ENCODE measurements at places on chromosomes 3 and 15.

DNA sequence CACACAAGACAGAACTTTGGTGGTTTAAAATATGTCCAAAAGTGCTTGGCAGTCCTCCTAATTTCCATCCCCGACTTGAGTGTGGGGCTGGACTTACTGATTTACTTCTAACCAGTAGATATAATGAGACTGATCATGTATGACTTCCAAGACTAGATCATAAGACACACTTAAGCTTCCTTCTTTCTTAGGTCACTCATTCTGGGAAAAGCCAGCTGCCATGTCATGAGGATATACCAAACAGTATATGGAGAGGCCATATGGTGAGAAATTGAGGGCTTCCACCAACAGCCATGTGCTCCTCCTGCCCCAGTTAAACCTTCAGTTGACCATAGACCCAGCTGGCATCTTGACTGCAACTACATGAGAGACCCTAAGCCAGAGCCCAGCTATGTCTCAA is 282.8 kb upstream of the PROK2 start:
- DNase-seq = no peak

GRCh38 chr15:82798104-82798503 is 7.8 kb downstream of the FSD2 start:
- DNase-seq = no peak

DNA sequence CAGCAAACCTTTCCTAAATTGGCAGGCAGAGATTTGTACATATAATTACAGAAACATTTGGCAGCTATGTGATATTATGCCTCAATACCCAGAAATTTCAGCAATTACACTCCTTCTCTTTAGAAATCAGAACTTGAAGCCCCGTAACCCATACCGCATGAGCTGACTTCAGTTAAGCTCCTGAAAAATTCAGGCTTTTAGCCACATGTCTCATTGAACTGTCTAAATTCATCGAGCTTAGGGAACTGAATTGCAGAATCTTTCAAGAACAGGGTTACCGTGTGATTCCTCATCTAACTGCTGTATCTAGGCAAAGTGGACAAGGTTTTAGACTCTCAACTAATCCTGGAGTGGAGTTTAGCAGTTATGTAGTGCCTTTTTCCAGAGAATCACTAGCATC is 333.0 kb downstream of the EPHA3 start:
- DNase-seq = no peak

GRCh38 chr3:149104484-149104883 is 18.2 kb upstream of the HLTF start:
- DNase-seq = no peak

- DNase-seq = no peak
Observed at GRCh38 chr15:41671656-41672648, 11.7 kb downstream of the MGA start.

DNA sequence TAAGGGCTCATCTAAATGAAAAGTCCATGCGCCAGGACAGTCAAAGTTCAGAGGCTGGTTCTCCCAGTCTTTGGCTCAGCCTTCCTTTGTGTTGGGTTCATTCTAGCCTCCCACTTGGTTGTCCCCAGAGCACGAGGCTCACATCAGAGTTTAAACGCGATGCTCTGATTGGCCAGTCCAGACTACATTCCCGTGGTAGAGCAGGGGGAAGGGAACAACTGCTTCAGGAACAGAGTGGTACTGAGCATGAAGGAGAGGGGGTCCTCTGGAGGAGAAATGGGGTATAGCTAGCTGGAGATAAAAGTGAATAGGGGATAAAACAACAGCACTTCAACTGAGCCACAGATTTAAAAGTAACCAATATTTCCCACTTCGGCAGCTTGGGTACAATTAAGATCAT is 32.2 kb downstream of the ANAPC13 start:
- DNase-seq = no peak

DNA sequence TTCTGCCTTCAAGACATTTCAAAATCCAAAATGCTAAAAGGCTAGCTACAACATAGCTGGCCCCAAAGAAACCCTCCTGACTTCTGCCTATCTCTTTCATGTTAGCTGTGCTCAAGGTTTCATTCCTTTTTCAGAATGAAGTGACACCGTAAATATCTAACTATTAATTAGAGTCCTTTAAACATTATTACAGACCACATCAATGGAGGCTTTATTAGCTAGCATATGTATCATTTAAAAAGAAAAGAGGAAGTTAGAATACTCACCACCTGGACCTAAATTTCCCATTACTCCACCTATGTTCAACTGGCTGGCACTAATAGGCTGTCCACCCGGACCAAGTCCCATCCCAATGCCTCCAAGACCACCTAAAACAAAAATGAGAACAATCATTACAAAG is 24.6 kb downstream of the MYEF2 start:
- DNase-seq = no peak

DNA sequence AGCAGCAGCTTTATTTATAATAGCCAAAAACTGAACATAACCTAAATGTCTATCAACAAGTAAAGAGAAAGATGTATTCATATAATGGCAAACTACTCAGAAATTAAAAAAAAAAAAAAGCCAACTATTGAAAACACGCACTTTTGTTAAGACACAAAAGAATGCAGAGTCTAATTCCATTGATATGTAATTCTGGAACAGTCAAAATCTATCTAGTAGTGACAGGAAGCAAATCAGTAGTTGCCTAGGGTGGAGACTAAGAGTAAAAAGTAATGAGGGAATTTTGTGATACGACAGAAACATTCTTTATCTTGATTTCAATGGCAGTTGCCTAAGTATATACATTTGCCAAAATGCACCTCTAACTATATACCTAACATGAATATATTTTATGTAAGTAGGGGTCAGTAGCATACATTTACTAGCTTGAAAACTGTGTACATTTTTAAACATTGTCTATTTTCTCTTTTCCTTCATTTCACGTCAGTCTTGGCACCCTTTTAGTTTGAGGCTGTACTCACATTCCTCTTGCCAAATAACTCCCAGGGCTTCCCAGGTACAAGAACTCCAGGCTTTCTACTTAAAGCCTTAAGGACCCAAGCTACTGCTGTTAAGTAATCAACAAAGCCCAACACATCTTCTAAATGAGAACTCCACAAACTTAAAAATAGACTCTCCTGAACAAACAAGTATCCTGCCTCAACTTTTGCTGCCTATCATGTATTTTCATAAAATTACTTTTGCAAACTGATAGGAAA is 54.7 kb downstream of the ADAM10 start:
- DNase-seq = no peak

DNA sequence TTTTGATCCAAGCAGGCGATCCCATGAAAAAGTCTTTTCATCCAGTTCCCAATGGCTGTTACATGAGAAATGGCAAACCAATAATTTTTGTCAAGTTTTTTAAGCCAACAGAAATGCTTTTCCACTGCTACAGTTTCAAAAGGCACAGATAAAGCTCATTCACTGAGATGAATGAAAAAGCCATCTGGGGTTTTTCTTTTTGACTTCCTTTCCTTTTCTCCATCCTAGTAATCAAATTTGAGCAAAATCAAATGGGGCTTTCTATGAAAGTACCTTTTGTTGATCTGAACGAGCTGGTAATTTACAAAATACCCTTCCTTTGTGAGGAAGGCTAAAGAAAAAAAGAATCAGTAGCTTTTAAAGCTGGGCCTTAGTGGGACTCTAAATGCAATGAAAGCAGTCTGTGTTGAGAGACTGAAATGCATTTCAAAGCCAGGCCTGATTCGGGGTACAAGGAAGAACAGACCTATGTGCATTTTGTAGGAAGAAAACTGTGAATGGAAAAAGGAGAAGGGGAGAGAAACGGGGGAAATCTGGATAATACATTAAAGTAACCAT is 185.2 kb upstream of the DNAJC19 start:
- DNase-seq = no peak

GRCh38 chr15:26772154-26773066 is at the start of gene GABRB3:
Gene GABRB3, minus strand, starts transcription at chr15:26773066.
- DNase-seq = no peak

DNA sequence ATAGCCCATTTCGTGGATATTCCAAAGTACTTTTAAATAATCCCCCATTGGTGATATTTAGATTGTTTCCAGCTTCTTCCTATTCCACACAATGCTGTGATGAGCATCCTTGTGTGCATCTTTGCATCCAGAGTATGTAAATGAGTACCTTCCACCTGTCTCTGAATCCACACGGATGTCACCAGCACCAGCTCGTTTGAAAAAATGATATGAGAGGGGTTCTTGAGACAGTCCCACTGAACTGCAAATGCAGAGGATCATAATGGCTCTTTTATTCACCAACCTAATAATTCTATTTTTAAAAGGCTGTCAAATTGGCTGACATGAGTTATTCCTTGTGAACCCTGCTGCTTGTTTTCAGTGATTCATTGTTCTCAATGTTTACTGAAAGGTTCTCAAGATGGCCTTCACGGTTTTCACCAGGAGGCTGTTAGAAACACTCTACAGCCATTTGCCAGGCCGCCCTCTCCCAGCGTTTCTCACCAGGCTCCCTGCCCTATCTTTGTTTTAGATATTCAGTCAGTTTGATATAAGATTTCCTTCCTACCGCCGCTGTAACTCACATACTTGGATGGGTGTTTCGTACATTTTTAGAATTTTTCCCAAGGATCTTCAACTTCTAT is 96.7 kb upstream of the PTPRG start:
- DNase-seq = no peak

- DNase-seq = no peak
Observed at GRCh38 chr15:42102646-42103235, 8.4 kb upstream of the PLA2G4D start.

GRCh38 chr15:66723826-66724731 is 22.0 kb downstream of the SMAD6 start:
- DNase-seq = no peak

DNA sequence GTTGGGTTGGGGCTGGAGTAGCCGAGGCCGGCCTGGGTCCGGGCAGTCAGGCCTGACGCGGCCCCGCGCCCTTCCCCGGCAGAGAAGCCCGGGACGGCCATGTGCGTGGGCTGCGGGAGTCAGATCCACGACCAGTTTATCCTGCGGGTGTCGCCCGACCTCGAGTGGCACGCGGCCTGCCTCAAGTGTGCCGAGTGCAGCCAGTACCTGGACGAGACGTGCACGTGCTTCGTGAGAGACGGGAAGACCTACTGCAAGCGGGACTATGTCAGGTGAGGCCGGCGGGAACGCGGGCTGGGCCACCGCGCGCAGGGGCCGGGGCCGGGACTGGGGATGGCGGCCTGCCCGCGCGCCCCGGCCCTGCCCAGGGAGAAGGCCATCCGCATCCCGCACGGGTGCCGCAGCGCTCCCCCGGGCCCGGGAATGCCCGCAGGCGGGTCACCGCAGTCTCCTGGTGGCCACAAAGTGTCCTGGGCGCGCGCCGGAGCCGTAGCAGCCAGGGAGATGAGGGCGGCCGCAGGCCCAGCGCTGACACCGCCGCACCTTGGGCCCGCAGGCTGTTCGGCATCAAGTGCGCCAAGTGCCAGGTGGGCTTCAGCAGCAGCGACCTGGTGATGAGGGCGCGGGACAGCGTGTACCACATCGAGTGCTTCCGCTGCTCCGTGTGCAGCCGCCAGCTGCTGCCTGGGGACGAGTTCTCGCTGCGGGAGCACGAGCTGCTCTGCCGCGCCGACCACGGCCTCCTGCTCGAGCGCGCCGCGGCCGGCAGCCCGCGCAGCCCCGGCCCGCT is 1.3 kb downstream of the ISL2 start:
- peak; percentile 68 for DNase-seq

DNA sequence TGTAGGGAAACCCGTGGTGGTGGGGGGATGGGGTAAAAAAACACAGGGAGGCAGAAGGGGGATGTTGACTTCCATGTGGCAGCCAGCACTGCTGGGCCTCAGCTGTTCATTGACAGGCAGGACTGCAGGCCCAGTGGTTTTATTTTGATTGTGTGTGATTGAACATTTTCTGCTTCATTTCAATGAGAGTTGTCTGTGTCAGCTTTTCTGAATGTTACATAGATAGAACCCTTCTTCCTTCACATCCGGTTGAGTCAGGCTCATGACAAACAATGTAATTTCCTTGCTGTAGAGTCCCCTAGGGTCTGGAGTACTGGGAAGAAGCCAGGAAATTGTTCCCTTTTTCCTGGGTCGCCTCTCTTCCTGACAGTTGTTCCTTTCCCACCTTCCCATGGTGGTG is 8.2 kb upstream of the RPP25 start:
- no peak for DNase-seq

DNA sequence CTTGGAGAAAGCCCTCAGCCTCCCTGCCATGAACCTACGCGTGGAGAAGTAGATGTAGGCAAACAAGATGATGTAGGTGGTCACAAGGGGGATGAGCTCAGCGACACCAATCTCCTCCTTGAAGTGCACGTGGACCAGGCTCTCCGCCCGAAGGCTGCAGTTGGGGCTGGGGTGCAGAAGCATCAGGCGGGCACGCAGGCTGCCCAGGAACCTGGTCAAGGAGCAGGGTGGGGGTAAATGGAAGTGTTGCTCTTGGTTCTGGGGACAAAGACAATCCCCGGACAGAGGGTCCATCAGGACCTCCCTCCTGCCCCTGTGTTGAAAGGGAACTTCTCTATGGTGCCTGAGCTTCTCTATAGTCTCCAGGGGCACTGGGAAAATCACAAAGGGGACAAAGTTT is 45.1 kb downstream of the PTPN23 start:
- DNase-seq = no peak

GRCh38 chr15:75597667-75598341 is 18.7 kb upstream of the PTPN9 start:
- DNase-seq = peak; percentile 75

GRCh38 chr3:94395851-94396250 is 333.0 kb downstream of the NSUN3 start:
- no peak for DNase-seq

- DNase-seq = no peak
Observed at GRCh38 chr3:148329481-148330235, 368.0 kb upstream of the AGTR1 start.

DNA sequence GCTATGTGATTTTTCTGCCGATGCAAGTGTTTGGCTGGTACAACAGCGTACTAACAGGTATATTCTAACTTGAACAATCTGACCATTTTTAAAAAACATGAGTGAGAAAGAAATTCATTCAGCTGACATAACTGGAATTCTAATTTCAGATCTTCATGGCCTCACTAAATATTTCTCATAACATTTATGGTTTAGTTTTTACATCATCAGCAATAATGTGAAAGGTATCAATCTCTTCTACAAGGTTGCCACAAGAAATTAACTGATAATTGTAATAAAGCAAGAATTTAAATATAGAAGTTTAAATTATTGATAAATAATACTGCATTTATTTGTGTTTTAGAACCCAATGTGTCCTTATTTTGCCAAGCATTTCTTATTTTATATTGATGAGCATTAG is 5.2 kb upstream of the C3orf80 start:
- DNase-seq = no peak

DNA sequence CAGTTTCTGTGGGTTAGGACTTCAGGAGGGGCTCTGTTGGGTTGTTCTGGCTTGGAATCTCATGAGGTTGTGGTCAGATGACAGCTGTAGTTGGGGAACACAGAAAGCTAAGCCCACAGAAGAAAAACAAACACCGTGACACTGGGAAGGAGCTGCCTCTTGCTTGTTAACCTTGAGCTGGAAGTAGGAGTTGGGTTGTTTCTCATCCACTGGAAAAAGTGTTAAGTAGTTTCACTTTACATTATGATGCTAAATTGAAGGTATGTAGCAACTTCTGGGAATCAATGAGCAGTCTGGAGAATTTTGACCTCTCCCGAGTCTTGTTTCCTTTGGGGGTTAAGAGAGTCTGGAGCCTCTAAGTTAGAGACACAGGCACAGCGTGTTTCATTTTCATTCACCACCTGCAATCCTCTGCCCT is 20.4 kb downstream of the HACD3 start:
- DNase-seq = no peak

GRCh38 chr3:141382571-141382970 is 14.3 kb downstream of the ZBTB38 start:
- no peak for DNase-seq

All from activated effector memory CD4-positive, alpha-beta T cell treated with anti-CD3 and anti-CD28 coated beads, Interleukin-2, amount 50 U/mL, for 16 hours (primary cell).